Activated CD4-positive, CD25-positive, alpha-beta regulatory T cell treated with anti-CD3 and anti-CD28 coated beads, Interleukin-2, amount 50 U/mL, for 72 hours (primary cell): ENCODE measurements at places on chromosomes 5 and 9.
A peak's percentile ranks its signal among the peaks of the same experiment; 100 is the strongest.

DNA sequence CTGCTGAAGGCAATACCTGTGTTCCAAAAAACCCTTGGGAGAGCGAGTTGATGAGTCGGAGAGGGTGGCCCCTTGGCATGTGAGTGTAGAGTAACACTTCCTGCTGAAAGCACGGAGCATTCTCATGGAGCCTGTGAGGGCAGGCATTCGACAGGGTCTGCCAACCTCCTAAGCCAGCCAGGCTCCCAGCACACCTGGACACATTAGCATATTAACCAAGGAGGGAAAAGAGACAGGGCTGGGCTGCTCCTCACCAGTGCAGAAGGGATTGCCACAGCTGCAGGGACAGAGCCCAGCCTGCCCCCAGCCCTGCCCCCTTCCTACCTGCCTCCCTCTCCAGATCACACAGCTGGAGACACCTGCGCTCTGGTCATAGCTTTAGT lies 46.4 kb upstream of the SEMA4D start:
- DNase-seq: no peak

GRCh38 chr5:78699552-78700153 lies 51.1 kb upstream of the LHFPL2 start:
- DNase-seq: no peak

DNA sequence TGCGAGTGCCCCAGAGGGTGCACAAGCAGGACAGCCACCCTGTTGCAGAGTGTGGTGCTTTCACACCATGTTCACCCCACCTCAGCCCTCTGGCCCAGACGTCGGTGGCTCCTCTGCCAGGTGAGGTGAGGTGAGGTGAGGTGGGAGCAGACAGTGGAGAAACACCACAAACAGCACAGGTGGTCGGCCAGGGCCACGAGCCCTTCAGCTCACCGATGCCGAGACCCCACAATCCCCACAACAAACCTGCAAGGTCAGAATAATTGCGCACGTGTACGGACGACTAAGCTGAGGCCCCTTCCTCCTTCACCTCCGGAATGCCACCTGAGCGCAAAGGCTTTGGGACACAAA lies 10.5 kb downstream of the BRD3 start:
- peak; percentile 27 for DNase-seq

DNA sequence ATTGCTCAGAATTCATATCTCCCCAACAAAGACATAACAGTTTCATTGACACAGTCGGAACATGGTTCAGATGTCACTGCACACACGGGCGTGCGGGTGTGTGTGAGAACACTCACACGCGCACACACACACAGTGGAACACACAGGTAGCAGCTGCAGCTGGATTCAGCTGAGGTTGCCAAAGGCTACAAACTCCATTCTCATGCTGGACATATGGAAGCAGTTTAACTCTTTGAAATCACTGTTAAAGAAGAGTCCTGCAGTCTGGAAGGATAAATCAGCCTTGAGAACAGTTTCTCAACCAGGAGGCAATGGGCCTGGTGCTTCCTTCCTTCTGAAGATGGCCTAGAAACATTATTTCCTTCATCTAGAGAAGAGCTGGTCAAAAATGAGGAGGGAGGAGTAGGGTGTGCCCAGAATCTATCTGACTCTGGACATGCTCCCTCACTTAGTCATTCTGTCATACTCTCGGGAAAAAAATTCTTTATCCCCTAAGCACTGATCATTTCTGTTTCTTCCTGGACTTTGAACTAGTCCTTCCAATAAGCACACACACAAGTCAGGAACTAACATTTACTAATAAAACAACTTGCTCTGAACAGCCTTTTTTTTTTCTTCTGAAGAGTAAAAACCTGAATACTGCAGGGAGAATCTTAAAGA lies 160.6 kb downstream of the ZDHHC21 start:
- no peak for DNase-seq

- no peak for DNase-seq
These were observed 292.8 kb downstream of the SLF1 start for GRCh38 chr5:94911276-94911675.

- DNase-seq: no peak
These were observed 84.9 kb upstream of the MYO10 start for GRCh38 chr5:17020678-17021601.

DNA sequence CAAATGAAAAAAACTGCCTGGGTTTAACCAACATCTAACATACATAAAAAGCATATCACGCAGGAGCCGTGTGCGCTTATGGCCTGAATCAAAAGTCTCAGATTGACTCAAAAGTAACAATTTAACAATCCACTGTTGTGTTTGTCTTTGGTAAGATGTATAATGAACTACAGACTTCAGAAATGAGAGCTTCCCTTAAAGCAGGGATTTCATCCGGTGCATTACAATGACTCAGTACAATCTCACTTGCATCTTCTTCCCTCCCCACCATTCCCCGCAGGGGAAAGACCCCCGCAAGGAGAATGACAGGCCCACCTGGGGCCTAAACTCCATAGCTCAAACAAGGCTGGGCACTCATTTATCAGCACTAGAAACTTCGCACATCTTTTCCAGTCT lies 1.4 kb downstream of the ZFR start:
- no peak for DNase-seq

DNA sequence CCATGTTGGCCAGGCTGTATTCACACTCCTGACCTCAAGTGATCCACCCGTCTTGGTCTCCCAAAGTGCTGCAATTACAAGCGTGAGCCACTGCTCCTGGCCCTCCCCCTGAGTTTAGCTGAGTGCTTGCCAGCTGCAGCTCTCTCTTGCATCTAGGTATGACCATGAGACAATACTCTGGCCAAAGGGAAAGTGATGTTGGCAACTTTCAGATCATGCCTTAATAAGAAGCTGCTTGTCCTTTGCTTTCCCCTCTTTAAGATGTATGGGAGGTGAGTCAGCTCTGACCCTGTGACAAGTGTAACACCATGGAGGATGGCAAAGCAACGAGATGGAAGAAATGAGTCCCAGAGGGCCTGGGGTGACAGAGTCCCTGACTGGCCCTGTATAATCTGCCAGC lies 18.7 kb upstream of the DCAF12 start:
- DNase-seq: no peak

DNA sequence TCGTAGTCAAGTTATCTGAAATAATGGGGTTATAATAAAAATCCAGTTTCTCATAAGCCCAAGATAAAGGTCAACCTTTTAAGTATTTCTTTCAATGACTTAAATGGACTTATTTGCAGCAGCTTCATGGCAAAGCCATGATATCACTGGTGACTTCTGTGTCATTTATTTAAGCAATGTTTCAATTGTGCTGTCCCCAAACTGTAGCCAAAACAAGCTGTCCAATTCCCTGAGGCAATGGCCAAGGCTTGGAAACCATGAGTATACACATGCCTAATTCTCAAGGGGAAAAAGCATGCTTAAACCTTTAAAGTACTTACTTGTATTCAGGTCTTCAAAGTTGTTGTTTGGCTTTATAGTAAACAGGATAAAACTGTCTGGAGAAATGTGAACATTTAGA lies 376.4 kb upstream of the TNC start:
- DNase-seq: no peak

- no peak for DNase-seq
These were observed 369.1 kb downstream of the MTRR start for GRCh38 chr5:8238080-8238479.

- DNase-seq: no peak
These were observed 69.5 kb downstream of the ERP44 start for GRCh38 chr9:100029251-100029650.
